ENCODE measurements at places on chromosomes 3 and 15.

- DNase-seq: no peak
These were observed 534.4 kb downstream of the ZNF385D start for GRCh38 chr3:21216598-21216997.

DNA sequence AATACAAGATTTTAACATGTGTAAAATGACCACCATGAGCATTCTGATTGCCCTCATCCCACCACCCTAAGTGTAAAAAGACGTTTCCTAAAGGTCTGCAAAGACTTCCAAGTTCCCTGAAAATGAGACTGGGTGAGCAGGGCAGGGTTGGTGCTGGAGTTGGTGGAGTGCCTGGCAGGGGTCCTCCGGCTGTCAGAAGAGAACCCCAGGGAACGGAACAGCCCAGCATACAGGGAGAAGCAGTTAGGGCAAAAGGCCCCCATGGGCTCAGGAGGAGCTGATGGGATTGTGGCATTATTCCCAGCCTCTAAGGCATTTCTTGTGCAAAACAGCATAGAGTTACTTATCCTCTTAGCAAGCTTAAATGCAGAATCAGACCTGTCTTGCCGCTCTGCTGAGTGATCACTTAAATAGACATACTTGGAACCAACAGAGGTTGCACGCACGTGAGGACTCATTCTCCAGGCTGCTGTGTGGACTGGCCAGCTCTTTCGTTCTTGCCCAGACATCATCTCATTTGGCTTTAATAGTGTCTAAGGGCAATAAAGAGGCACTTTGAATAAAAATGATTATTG, 36.0 kb downstream of the XYLB start:
- DNase-seq: peak; percentile 13

DNA sequence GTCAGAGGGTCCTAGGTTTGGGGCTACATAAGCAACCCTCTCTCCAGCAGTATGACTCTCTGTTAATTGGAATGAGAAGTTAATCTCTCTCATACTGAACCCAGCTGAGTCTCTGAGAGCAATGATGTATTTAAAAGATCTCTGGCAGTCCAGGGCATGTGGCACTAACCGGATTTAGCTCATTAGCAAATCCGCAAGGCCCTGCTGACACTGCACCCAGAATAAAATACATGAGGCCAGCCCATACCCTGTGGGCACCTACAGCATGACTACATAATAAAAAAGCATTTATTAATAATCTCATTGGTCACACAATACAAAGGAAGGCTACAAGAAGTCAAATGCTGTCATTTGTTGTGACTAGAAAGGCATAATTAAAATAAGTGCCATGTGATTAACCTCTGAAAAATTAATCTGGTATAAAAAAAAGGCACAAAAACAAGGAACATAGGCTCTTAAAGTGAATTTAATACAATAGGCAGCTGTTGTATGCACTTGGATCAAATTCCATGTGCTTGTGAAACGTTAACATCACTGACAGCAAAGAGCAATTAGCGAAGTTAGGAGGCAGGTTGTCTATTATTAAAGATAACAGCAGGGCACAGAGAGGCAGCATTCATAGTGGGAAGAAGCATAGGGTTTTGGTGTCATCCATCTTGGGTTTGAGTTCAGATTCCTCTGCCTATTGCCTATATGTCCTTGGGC, 381.2 kb downstream of the WDR72 start:
- DNase-seq: no peak

- peak; percentile 17 for DNase-seq
These were observed 45.4 kb downstream of the CCK start for GRCh38 chr3:42220436-42221121.

DNA sequence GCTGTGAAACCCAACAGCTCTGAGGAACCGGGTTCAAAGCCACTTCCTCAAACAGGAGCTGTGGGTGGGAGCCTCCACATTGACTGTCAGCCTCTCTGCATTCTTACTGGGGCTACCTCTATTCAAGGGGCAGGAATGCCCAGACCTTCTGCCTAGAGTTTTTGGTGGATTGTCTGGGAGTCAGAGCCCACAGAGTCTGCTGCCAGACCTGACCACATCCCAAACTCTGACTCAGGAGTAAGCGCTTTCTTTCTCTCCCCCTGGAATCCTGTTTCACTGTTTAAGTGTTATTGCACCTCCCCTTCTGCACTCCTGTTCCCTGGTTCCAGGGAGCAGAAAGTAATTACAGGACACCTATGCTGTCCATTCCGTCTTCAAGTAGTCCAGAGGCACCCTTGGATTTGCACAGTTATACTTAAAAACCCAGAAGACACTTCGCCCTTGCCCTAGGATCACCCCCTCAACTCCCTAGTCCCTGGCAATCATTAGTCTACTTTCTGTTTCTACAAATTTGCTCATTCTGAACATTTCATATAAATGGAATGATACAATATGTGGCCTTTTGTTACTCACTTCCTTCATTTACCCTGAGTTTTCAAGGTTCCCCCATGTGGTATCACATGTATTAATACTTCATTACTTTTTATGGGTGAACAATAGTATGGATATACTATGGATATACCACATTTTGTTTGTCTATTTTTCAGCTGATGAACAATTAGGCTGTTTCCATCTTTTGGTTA, 37.9 kb upstream of the TJP1 start:
- no peak for DNase-seq

- DNase-seq: no peak
These were observed 42.1 kb downstream of the ZNF654 start for GRCh38 chr3:88101142-88101541.

GRCh38 chr3:126004692-126005091, 35.7 kb downstream of the ROPN1B start:
- no peak for DNase-seq
